Fibroblast of lung (primary cell): ENCODE measurements at places on chromosomes 4 and X. TPM values are rescaled to one million over a fixed set of nuclear protein-coding genes. Genes with fewer than 3 reads are reported as not detected.

Gene SPANXC
- not detected in 2 replicates for polyA plus RNA-seq

Gene DTHD1
- not detected in 2 replicates for polyA plus RNA-seq

Gene RNF212
- polyA plus RNA-seq, result 1.2 and 1.6 TPM in 2 replicates

Gene EDA
- polyA plus RNA-seq, result 0.20 and 0.30 TPM in 2 replicates

Gene TMEM164
- polyA plus RNA-seq, result 5.7 and 8.3 TPM in 2 replicates

Gene TRAPPC2
- polyA plus RNA-seq, result 16.0 TPM in 2 replicates

Gene ZNF711
- polyA plus RNA-seq, result 0.42 and 0.52 TPM in 2 replicates

Gene SSX1
- not detected in 2 replicates for polyA plus RNA-seq

Gene NAT8L
- 0.01 and 0.06 TPM in 2 replicates for polyA plus RNA-seq

Gene SPATA18
- 7.2 and 11.5 TPM in 2 replicates for polyA plus RNA-seq

Gene SCML1
- polyA plus RNA-seq, result 19.5 and 22.7 TPM in 2 replicates

Gene CT45A8
- polyA plus RNA-seq, result not detected in 2 replicates

Gene AADAT
- 7.6 and 9.9 TPM in 2 replicates for polyA plus RNA-seq

Gene KLB
- not detected in 2 replicates for polyA plus RNA-seq
